ENCODE measurements at places on chromosomes 5 and 9.

DNA sequence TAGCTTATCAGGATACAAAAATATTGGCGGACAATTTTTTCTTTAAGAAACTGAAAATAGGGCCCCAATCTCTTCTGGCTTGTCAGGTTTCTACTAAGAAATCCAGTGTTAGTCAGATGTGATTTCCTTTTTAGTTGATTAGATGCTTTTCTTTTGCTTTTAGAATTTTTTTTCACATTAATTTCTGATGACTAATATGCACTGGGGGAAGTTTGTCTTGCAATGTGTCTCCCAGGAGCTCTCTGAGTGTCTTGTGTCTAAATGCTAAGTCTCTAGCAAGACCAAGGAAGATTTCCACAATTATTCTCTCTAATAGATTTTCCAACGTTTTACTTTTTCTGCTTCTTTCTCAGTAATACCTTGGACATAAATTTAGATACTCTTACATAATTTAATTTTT is 559.8 kb upstream of the TYRP1 start:
- no peak for DNase-seq

GRCh38 chr5:147669169-147669869 is 113.2 kb downstream of the JAKMIP2 start:
- no peak for DNase-seq

DNA sequence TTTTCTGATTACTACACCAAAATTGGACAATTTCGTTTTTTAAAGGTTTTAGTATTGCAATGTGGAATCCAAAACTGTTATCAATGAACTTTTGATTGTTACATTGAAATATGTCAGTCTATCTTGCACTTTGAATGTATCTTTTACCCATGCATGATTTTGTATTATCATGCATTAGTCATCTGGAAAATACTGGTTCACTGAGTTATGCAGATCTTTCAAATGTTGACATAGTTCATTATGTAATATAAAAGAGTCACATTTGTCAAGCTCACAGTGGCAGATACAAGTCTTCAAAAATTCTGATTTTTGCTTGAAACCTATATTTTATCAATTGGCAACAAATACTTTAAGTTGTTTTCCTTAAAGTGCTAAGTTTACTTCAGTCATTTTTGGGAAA is 85.2 kb downstream of the NR3C1 start:
- no peak for DNase-seq

DNA sequence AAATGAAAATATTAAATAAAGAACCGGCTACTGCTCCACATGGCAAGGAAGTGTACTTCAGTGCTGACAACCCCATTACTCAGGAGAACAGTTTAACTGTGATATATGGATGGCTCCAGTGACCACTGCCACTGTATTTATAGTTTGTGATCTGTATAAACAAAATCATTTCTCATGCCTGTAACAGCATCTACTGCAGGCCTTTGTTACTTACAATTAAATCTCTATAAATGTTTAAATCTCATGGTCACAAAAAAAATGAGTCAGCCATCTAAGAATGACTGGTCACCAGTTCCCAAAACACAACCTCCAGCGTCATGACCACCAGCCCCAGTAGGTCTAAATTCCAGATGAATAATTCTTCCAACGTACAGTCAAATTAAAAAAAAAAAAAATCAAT is 24.6 kb downstream of the SERINC5 start:
- DNase-seq: no peak

- no peak for DNase-seq
These were observed 210.8 kb upstream of the ELL2 start for GRCh38 chr5:96172436-96172835.

DNA sequence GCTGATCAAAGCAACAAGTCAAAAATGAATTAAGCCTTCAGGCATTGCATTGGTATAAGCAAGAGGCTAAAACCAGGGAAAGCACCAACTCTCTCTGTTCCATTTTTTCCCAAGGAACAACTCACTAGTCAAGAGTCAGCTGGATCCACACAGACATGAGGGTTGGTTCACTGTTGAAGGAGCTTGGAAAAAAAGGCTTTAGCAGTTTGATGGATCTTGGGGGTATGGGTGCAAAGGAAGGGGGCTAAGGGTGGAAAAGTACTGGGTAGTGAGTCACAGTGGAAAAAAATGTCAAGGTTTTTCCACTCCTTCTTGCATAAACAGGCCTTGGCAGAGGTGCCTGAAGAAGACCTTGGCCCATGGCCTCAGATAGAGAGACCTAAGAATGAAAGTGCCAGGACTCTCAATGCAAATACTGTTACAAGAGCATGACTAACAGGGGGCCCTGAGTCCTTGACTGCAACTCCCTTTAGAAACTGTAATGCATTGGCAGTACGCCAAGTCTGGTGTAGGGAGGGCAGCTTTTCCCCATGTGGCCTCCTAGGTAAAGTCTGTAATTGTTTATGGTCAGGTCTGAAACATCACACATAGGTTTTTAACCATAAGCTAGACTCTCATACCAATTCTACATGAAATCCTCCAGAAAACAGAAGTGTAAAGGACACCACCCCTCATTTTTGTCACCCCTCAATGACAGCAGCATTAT is 23.7 kb downstream of the ACTL7A start:
- no peak for DNase-seq

DNA sequence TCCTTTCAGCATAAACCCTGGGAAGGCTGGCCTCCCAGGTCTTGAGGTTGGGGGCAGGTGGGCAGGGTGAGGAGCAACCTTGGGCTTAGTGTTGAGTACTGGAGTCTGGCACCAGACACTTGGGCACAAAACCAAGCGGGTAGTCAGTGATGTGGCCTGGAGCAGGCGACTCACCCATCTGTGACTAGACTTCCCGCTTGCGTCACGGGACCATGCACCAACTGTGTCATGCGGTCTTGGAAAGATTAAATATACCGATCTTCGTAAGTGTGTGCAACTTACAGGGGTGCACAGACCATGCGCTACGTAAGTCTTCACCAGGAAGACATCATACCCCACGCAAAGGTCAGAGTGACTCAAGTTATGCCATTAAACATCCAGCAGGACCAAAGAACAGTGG is 304.4 kb upstream of the IRX4 start:
- DNase-seq: no peak

- peak; percentile 43 for DNase-seq
These were observed at the start of gene ADAM19 for GRCh38 chr5:157575381-157576020. Gene ADAM19, minus strand, starts transcription at chr5:157575775. Its CDS starts 79 bp downstream, at chr5:157575696.

DNA sequence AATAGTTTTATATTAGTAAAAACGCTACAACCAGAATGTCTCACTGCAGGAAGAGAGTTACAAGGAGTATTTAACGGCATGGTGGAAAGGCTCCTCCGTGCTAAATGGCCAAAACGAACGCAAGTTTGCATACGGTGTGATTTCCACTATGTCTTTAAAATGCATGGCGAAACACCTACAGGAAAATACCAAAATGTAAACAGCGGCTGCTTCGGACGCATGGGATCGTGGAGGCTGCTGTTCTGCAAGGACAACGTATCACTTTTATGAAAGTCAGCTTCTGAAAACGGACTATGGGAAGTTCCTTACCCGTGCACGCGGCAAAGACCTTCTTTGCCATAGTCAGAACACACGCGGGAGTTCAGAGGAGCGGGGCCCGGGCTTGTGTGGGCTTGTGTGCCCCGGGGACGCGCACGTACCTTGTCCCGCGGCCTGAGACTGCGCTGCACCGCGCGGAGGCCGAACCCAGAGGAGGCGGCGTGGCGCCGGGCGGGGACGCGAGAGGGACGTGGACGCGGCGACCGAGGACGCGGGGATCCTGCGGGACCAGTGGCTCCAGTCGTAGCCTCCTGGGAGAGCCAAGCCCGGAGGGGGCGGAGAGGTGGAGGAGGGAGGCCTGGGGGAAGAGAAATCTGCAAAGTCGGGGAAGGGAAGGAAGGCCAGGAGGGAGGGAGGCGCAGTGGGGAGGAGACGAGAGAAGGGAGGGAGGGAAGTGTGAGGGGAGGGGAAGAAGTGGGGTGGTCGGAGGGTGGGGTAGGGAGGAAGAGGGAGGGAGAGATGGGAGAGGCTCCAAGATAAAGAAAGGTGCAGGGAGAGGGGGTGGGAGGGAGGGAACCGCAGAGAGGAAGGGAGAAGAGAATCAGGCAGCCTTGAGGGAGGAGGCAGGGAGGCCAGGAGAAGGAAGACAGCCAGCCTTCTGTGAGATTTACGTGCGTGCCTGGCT is at the start of gene CMBL:
Gene CMBL, minus strand, starts transcription at position 697 of the 943 bp plus-strand sequence. CDS start 17,140 bp downstream, outside the sequence.
- DNase-seq: no peak

DNA sequence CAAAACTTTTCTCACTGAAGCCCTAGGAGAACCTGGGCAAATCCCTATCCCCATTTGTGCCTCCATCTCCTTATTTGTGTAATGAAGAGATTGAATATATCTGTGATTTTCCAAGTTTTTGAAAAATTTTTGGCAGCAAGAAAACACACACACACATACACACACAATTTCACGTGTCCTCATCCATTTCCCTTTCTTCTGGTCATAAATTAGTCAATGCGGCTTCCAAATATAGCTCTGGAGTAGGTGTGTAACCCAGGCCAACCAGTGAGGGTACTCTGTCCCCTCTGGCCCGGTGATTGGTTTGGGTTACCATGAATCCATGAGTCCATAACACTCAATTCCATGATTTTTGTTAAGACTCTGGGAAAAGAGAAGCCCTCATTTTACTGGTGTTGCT is 12.7 kb downstream of the CSF1R start:
- no peak for DNase-seq

- DNase-seq: no peak
These were observed 11.9 kb upstream of the ZNF366 start for GRCh38 chr5:72519111-72519510.

DNA sequence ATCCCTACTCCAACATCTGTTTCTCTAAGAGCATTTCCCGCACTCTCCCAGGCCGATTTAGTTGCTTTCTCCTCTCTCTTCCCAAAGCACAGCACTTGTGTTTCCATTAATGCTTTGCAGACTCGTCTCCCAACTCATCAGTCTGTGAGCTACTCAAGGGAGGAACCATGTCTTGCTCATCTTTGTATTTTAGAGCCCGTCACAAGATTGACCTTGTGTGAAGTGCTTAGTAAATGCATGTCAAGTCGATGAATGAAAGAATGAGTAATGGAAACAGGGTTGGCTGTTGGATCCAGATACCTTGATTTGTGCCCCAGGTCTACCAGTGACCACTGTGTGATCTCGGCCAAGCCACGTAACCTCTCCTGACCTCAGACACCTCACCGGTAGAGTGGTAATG is 99.3 kb downstream of the KLF4 start:
- no peak for DNase-seq

DNA sequence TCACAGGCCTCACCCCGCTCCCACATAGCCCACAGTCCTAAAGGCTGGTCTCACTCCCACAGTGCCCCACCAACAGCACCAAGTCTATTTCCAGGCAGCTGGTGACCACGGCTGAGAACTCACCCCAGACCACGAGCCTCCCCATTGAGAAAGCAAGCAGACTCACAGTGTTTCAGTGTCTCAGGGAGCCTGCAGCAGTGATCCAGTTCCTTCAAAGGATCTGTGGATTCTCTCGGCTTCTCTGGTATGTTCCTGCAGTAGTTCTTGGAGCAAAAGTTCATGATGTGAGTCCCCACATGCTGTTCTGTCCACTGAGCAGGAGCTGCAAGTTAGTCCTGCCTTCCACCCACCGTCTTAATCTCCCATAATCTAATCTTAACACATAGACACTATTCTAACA is 185.3 kb upstream of the CDH6 start:
- DNase-seq: no peak

DNA sequence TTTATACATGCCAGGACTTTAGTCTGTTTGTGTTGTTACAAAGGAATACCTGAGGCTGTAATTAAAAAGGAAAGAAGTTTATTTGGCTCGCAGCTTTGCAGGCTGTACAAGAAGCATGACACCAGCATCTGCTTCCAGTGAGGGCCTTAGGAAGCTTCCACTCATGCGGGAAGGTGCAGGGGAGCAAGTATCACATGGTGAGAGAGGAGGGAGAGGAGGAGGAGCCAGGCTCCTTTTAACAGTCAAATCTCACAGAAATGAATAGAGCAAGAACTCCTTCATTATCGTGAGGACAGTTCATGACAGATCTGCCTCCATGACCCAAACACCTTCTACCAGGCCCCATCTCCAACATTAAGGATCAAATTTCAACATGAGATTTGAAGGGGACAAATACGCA is 18.7 kb upstream of the C5orf46 start:
- DNase-seq: no peak

DNA sequence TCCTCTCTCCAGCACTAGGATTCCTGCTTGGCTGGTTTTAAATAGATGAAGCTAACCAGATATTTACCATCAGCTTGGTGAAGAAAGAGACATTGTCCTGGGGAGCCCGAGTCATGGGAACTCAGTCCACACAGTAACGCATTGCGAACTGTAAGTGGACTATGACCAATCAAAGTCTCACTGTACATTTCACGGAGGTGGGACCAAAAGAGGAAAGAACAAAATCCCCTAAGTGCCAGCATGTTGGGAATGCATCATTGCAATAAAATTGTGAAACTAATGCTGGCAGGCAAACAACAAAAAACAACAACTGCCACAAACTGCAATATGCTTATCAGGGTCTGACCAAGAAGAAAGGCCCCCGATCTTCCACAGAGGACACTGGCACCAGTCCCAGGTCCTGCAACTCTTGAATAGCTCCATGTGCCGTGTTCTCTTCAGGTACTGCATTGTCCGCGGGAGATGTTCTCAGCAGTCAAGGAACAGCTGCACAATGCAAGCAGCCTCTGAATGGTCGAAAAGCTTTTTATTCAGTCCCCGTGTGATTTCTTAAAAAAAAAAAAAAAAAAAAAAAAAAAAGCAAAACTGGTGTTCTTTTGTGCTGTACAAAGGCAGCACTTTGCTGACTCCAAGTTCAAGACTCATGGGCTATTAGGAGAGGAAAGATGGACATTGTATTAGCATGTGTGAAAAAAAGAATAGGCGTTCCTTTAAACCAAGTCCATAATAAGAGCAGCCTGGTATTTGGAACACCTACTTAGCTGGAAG is 38.1 kb downstream of the SEMA6A start:
- no peak for DNase-seq

DNA sequence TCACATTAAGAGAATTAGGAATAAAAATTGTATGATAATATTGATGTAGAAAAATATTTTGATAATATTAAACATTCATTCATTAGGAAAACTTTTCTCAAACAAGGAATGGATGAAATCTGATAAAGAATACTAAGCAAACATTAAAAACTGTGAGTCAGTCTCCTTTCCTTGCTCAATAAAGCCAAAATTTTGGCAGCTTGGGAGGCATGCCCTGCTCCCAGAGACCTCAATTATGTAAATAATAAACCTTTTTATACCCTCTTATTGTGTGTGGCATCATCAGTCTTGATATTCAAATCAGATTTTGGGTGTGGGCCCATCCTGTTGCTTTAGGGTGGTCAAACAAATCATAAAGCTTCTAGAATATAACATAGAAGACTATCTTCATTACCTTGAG is 36.6 kb upstream of the CCL21 start:
- no peak for DNase-seq

- no peak for DNase-seq
These were observed 147.3 kb upstream of the COL5A1 start for GRCh38 chr9:134494273-134494815.

GRCh38 chr9:99298614-99299013 is 76.5 kb downstream of the SEC61B start:
- no peak for DNase-seq

GRCh38 chr9:34179213-34180136 is 632 bp downstream of the UBAP1 start:
- DNase-seq: no peak

GRCh38 chr5:91599863-91600262 is 216.7 kb upstream of the ARRDC3 start:
- no peak for DNase-seq

All from activated effector memory CD4-positive, alpha-beta T cell treated with Interleukin-2 at 50 U/mL for 16 hours (primary cell).